ENCODE measurements at places on chromosomes 6 and 20.

DNA sequence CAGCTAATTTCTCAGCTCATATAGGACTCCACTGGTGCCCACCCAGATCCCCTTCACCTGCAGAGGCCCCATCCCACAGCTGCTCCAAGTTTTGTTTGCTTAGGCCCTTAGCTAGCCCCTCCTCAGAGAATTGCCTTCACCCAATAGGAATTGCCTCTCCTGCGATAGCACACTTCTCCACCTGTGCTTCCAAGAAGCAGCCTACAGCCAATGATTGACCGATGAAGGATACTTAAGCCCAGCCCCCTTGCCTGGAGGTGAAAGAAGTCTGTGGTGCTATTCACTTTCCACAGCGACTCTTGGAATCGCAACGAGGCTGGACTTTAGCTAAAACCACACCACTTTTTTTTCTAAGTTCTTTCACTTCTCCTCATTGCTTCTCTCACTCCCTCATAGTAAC lies 353.2 kb upstream of the BTBD3 start:
- DNase-seq, result no peak

- no peak for DNase-seq
Observed at GRCh38 chr6:15752820-15753219, 90.0 kb upstream of the DTNBP1 start.

DNA sequence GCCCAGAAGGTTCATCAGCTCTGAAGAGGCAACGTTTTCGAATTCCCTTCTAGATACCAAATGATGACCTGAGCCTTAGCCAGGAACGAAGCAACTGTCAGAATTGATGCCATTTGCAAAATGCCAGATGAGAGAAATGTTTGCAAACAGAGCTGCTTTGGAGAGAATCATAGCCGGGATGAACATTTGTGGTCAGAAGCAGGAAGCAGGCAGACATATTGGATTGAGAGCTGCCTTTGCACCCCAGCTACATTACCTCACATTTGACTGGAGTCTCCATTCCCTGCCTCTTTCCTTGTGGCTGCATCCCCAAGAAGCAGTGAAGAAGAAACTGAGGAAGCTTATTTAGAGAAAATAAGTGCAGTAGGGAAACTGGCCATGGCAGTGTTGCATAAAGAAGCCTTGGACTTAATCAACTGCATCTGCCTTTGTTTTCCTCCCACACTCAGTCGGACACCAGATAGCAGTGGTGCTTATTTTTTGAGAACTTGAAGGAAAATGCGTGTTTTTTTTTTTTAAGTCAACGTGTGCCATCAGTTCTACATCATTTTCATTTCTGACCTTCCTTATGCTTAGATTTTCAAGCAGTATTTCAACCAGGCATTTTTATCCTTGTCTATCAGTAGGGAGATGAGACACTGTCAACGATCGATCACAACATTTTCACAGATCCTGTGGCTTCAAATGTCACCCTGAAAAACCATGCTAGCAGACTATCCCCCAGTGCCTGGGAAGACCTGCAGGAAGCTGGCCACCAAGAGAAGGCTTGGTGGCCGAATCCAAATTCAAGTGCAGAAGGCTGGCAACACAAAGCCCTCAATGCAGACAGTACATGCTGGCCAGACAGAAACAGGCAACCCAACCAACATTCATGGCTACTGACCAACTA lies 541.2 kb upstream of the JARID2 start:
- DNase-seq, result no peak

DNA sequence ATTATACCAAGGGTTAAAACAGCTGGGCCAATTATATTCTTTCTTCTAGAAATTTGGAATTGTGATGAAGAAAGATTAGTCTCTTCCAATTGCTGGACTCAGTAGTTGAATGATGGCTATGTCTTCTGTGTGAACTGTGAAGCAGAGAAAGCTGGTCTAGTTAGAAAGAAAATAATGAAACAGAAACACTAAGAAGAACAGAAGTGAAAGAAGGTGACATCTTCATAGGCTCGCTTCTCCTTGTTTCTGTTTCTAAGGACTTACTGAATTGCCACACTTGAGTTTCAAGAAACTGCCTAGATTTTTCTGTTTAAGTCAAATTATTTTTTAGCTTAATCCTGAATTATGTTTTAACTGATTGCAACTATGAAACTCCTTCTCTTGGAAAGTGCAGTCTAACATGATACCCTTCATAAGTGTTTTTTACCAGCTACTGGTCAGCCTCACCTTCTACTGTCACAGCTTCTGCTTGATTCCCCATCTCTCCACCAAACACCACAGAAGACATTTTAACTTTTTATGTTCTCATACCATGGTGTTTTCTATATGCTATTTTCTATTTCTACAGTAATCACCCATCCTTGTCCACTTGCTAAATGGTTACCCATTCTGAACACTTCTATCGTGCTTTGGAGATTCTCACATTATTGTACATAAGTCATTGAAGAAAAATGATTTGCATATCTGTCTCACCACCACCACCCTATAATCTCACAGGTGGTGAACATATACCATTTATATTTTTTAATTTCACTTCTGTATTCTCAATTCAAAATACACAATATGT lies 268.8 kb downstream of the GRIK2 start:
- no peak for DNase-seq

DNA sequence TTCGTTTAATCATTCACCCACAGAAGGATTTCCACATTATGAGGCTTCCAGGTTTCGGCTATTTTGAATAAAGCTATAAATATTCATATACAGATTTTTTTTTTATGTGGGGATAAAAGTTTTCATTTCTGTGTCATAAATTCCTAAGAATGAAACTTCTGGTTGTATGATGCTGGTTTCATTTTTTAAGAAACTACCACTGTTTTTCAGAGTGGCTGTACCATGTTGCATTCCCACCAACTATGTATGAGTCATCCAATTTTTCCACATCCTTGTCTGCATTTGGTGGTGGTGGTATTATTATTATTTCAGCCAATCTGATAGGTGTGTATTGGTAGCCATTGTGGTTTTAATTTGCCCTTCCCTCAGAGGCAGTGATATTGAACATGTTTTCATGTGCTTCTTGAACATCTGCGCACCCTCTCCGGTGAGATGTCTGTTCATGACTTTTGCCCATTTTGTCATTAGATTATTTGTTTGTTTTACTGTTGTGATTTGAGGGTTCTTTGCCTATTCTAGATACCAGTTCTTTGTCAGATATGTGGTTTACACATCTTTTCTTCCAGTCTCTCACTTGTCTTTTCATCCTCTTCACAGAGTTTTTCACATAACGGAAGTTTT lies 75.5 kb downstream of the DOK5 start:
- no peak for DNase-seq

DNA sequence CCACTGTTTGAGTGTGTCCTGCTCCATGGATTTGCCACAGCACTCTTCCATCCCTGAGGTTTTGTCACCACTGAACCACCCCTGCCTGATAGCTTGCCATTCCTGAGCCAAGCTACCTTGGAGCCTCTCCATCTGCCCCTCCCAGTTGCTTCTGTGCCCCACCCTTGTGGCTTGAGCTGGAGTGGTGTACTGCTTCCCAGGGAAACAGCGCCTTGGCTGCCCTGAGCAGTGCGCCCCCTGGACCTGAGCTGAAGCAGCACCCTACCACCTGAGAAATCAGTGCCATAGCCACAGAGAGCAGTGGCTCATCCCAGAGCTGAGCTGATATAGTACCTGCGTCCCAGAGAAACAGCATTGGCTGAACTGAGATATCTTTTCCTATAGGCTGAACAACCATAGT lies 40.3 kb downstream of the IL22RA2 start:
- no peak for DNase-seq

DNA sequence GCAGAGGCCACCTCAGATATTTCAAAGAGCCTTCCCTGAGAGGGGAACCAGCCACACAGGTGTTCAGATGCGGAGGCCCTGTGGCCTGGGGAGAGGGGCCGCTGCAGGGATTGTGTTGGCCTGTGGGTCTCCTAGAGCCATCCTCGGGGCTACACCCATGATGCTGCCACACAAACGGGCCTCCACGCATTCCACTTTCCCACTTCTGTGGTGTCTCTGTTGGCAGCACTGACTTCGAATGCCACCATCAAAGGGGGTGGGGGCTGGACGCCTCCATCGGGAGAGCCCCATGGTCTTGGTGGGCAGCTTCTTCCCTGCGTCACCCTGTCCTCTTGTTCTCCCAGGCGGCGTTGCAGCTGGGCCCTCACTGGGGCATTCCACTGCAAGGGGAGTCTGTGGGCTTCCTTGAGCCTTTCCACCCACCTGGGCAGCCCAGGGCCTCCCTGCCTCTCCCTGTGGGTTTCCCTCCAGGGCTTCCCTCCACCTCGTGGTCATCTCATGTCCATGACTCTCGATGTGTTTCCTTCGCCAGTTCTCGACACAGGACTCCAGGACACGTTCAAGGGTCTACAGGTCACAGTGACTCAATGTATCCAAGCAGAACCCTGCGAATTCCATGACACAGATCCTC lies 145.5 kb downstream of the ERMARD start:
- DNase-seq, result no peak

GRCh38 chr6:52523378-52524142 lies 53.3 kb downstream of the TRAM2 start:
- DNase-seq, result no peak

GRCh38 chr6:166145751-166146150 lies 21.9 kb downstream of the TBXT start:
- no peak for DNase-seq

DNA sequence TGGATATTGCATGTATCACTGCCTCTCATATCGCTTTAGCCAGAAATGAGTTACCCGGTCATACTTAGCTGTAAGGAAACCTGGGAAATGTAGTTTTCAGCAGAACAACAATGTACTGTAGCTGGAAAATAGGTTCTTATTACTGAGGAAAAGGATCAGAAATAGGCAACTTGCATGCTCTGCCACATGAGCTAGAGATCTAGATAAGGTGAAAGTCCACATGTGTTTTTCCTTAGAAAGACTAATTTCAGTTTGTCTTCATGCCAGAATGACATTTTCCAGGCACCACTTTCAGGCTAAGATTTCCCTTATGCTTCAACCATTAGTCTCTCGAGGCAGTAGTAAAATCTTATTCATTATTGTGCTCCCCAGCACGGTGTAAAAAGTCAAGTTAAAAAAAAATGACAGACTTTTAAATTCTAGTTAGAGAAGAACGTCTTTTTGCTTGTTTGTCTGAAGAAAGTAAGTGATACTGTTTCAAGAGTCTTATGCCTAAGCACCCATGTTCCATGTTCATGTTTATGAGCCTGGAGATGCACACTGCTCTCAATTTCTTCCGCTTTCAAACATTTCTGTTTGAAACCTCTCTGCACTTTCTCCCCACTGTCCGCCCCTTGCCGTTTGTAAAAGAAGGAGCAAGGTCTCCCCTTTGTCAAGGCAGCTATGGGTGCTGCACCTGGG lies 67.6 kb downstream of the ZNF831 start:
- DNase-seq, result no peak

DNA sequence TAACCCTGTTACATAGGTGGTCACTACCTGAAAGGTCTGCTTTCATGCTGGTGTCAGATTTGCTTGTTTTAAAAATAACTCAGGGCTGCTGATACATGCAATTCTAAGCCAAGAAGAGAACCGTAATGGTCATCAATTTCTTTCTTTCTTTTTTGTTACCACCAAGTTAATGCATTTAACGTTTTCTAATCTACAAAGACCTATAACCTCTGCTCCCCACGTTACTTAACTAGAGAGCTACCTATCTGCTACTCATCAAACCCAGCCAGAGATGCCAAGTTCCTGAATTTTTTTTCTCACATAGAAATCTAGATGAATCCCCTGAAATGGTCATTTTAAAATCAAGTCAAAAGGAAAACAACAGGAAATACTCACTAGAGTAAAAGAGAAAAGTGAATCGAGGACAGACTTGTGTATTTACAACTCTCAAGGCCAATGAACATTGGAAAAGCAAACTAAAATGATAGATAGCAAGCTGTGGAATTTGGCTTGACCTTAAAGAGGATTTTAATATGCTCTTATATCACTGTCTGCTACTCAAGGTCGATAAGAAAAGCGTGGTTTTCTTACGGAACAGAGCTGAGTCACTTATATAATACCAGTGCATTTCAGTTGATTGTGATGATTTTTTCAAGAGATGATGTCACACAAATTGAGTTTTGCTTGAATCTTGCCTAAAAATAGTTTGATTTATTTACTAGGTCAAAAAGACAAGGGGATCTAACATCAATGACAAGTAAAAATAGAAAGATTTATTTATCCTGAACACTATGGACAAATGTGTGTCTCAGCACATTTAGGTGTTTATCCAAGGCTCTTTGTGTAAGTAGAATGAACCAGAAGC lies 67.9 kb downstream of the SGK1 start:
- DNase-seq, result no peak

DNA sequence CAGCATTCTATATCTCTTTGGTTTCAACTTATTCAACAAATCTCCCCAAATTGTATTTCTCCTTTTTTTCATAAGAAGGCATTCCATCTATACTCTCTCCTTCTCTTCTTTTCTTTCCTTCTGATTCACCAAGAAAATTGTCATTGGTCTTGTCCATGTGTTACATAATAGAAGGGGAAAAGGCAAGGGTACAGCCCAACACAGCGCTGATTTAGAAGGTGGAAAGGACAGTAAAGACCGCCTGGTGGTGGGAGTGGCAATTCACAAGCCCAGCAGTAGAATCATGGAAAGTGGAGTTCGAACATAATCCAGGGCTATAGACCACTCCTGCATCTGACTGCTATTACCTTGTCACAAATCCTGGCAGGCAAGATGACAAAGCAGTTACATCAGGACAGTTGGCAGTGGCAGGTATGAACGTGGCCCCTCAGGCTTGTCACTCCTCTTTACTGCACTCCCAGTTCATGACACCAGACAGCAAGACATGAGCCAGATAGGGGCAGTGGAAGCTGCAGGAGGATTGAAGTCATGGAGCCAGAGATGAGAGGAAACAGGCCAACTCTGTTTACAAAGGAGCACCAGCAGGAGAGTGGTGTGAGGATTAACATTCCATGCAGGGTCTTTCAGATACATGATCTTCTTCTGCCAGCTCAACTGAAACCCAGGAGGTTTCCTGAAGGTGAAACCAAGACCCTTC lies 2.1 kb upstream of the TNFAIP3 start:
- no peak for DNase-seq
